ENCODE measurements at places on chromosomes 2 and 18.

DNA sequence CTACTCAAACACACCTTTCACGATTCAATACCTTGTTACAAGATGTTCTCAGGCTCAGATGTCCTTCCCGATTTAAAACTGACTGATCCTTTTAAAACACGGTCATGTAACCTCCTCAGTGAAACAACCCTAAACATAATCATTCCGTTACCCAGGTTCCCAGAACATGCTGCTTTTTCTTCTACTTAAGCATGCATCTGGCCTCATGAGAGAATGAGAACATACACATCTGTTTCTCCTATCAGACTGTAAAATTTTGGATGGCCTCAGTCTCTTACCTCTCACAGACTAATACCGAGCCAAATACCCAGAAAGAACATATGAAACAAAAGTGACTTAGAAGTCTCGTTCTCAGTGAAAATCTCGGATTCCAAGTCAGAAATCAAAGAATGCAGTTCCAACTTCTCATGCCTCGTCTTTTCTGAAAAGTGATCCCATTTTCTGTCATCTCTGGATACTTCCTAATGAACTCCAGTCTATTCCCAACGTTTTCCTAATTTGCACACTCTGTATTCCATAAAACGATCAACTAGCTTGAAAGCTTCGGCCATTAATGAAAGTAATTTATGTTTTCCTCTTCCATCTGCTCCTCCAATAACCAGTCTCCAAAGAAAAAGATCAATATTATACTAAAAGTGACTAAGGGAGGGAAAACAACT, 919 bp downstream of the SF3B1 start:
- no peak for DNase-seq

DNA sequence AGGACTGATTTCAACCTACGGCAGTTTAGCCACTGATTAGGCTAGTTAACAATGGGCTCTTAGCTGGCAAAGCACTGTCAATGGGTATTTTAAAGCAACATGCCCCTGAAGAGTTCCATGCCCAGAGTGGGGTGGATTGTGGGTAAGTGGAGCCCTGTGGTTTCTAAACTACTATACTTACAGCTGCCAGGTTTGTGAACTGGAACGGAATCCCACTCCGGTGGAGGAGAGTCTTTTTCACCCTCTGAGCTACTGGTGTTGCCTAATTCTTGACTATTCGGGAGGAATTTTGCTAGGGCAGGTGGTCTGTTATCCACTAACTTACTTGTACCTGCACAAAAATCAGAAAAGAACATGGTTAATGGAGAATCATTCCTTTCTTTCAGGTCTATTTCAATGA, 52.6 kb downstream of the ZAP70 start:
- DNase-seq: no peak

DNA sequence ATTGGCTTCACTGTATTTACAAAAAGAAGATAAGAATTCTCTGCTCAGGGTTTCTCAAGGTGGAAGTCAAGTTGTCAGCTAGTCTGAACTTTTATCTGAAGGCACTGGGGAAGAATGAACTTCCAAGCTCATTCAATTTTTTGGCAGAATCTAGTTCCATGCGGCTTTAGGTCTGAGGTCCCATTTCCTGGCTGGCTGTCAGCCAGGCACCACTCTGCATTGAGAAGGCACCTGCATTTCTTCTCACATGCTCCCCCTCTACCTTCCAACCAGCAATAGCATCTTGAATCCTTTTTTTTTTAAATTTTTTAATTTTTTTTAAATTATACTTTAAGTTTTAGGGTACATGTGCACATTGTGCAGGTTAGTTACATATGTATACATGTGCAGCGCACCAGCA, 46.2 kb upstream of the RPE start:
- no peak for DNase-seq

DNA sequence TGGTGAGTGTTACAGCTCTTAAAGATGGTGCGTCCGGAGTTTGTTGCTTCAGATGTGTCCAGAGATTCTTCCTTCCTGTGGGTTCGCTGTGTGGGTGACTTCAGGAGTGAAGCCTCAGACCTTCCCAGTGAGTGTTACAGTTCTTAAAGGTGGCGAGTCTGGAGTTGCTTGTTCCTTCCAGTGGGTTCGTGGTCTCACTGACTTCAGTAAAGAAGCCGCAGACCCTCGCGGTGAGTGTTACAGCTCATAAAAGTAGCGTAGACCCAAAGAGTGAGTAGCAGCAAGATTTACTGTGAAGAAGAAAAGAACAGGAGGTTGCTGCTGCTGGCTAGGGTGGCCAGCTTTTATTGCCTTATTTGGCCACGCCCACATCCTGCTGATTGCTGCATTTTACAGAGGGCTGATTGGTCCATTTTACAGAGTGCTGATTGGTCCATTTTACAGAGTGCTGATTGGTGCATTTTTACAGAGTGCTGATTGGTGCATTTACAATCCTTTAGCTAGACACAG, 34.0 kb upstream of the SPTBN1 start:
- no peak for DNase-seq

DNA sequence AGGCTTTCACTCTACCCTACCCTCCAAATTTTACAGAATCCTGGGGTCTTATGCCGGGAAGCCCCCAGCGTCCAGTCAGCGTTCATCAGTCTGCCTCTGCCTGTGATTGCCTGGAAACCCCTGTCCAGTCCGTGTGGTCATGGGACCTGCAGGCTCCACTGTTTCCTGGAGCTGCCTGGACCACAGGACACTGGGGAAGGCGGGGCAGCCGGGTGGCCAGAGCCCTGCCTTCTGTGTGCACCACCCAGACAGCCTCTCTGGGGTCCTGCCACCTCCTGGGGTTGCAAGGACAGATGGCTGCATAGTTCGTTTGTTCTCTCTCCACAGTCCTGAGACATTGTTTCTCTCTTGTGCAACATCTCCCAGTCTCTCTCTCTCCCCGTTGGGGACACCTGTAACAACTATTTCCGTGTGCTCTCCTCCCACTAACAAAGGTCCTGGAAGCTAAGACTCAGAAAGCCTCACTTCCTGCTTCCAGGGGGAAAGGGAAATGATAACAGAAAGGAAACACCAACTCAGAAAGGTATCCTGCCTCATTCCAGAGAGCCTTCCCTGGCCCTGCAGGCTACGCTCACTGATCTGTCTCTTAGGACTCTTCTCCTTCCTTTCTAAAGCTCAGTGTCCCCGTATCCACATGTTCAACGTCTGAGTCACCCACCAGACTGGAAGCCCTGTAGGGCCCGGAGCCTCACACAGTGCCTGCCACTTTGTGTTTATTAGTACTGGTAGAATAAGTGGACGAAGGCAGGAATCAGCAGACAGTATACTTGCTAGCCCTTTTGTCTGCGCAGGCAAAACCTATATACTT, 192.8 kb upstream of the RAB12 start:
- no peak for DNase-seq

GRCh38 chr2:85405201-85406059, 4.7 kb downstream of the CAPG start:
- peak; percentile 57 for DNase-seq

- DNase-seq: no peak
Measured at GRCh38 chr2:106886916-106887758, 1.2 kb upstream of the ST6GAL2 start.

GRCh38 chr18:46810481-46811000, 53.7 kb upstream of the ST8SIA5 start:
- no peak for DNase-seq

All from stimulated activated CD8-positive, alpha-beta memory T cell treated with anti-CD3 and anti-CD28 coated beads, Interleukin-4, amount 100 ng/mL, for 4 hours (primary cell).